Osteoblast (primary cell): ENCODE measurements at places on chromosomes 2 and 18. TPM values are rescaled to one million over a fixed set of nuclear protein-coding genes. Genes with fewer than 3 reads are reported as not detected.

PLGLB1 gene
- 1.8 and 2.9 TPM in 2 replicates for total RNA-seq

CCDC178 gene
- total RNA-seq = not detected in 2 replicates

DSG4 gene
- total RNA-seq = not detected in 2 replicates

DSG1 gene
- total RNA-seq = not detected in 2 replicates

DPYSL5 gene
- total RNA-seq = not detected in 2 replicates

CYP27C1 gene
- total RNA-seq = 2.2 and 2.4 TPM in 2 replicates

DNA sequence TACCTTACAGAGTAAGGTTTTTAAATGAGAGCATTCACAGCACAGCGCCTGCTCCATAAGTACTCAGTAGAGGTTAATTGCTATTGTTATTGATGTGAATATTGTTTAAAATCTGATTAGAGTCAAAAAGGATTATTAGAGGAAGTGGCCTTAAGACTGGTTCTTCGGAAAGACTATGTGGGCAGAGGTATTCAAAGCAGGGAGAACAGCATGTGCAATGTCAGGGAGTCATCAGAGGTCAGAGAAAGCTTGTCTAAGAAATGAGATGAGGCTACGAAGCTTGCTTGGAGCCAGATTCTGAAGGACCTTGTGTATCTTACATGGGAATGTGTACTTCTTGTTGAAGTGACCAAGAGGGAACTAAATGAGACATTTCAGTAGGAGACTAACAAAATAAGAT is 49.8 kb downstream of the PMS1 start:
- DNase-seq = no peak

- no peak for DNase-seq
Measured at GRCh38 chr2:166651080-166651675, 157.1 kb upstream of the SCN7A start.

DNA sequence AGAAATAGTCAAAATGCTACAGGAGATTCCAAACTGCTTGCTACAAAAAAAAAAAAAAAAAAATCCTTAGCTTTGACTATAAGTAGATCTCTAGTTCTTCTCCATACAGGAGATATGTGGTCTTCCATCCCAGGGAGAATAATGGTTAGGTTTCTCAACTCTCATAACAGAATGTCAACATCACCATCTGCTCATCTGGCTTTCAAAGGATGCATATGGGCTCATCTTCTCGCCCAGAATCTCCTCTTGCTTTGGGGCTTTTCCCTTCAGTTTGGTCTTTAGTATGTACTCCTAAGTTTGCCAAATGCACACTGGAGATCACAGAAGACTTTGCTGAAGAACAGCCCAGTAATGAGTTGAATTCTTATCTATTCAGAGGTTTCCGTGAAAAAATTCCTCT is 240.7 kb downstream of the NRXN1 start:
- DNase-seq = no peak

DNA sequence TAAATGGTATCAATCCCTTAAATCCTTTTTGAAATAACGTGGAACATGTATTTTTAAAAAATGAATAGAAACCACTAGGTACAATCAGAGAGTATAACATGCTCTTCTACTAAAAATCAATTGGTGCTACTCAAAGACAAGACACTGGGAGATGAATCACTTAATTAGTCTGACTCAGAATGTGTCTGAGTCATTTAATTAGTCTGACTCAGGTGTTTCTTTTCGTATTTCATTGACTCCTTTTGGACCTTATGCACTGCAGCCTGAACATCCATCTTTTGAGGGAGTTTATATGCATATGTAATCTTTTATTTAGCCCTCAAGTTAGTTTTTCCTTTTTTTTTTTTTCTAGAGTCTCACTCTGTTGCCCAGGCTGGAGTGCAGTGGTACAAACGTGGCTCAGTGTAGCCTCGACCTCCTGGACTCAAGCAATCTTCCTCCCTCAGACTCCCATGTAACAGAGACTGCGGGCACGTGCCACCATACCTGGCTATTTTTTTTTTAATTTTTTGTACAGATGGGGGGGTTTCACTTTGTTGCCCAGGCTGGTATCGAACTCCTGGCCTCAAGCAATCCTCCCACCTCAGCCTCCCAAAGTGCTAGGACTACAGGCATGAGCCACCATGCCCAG is 26.5 kb downstream of the PPP4R3B start:
- peak; percentile 65 for DNase-seq

DNA sequence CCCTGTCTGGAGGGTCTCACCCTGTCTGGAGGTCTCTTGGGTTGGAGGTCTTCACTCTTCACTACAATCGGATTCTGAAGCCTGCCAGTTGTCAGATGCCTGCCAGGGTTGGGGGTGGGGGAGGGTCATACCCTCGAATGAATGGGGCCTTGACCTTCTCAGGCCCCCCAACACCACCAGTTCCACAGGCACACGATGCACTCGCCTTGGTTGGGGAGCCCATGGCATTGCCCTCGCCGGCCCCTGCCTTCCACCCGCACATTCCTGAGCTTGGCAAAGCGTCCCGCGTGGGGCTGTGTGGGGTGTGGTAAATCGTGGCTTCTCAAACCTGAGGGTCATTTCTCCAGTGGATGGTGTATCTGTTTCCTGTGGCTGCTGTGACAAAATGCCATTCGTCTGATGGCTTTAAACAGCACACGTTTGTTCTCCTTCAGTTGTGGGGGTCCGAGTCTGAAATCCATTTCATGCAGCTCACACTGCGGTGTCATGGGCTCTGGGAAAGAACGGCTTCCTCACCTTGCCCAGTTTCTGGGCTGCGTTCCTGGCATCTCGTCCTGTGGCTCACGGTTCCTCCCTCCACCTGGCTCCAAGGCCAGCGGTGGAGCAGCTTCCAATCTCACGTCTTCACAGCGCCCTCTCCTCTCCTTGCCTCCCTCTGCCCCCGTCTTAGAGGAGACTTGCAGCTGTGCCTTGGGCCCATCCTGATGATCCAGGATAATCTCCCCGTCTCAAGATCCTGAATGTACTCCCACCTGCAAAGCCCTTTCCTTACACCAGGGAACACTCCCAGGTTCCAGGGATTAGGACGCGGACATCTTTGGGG is 38.0 kb upstream of the HPCAL1 start:
- peak; percentile 78 for DNase-seq

DNA sequence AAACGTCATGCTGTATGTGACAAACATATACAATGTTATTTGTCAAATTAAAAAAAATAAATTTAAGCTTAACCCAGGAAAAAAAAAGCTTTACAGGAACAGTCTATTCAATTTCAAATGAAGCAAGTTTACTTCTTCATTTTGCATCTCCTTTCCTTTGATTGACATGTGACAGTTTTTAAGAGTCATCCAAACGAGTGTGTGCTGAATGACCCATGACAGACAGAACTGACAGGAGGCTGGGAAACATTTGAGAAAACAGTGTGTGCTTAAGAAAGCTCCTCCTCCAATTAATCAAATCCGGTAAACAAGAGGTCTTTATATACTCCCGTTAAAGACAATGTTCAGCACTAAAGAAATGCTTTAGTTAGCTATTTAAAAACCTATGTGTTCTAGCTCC is 177.7 kb downstream of the SRBD1 start:
- no peak for DNase-seq

DNA sequence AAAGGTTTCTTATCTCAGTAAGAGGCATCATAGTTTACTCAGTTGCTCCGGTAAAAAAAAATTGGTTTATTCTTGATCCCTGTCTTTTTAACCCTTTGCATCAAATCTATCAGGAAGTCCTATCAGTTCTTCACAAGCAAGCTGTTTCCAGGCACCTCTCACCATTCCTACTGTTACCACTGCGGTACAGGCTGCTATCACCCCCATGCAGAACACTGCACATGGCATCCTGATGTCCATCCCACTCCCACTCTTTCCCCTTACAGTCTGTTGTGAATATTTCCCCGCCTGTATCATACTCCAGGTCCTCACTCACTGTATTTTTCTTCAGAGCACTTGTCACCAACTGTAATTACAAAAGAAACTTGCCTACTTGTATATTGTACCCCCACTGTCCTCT is 5.3 kb upstream of the CNRIP1 start:
- no peak for DNase-seq
